ENCODE measurements at places on chromosomes 3 and 15.

DNA sequence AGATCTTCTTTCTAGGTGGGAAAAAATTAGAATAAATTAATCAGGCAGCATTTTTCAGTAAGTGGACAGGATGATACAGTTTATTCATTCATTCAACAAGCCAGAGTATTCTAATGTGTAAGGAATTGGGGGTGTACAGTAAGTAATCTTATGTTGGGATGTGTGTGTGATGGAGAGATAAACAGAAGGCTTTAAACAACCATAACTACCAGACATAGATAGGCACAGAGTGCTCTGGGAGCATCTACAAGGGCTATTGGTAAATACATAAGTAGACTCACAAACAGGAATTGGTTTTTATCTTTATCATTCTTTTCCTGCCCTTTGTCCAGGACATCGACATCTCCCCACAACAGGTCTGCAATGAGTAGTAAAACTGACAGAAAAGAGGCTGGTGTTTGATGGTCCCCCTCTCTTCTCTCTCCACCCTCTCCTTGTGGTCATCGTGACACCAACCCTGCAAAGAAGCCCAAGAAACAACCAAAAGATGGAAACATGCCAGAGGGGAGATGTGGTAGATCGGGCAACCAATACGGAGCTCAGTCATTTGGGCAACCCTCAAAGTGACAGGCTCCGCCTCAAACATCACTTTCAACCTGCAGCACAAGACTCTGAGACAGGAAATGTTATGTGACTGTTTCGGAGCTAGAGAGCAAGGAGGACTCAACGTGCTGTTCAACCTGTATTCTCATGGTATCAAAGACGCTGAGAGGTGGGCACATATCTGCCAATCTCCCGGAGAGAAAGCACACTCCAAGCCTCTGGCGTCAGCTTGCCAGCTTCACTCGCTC is 28.7 kb upstream of the B3GNT5 start:
- DNase-seq, result no peak

- no peak for DNase-seq
Measured at GRCh38 chr3:50155491-50155878, 361 bp downstream of the SEMA3F start.

- no peak for DNase-seq
Measured at GRCh38 chr15:73108676-73109075, 56.4 kb downstream of the NEO1 start.

DNA sequence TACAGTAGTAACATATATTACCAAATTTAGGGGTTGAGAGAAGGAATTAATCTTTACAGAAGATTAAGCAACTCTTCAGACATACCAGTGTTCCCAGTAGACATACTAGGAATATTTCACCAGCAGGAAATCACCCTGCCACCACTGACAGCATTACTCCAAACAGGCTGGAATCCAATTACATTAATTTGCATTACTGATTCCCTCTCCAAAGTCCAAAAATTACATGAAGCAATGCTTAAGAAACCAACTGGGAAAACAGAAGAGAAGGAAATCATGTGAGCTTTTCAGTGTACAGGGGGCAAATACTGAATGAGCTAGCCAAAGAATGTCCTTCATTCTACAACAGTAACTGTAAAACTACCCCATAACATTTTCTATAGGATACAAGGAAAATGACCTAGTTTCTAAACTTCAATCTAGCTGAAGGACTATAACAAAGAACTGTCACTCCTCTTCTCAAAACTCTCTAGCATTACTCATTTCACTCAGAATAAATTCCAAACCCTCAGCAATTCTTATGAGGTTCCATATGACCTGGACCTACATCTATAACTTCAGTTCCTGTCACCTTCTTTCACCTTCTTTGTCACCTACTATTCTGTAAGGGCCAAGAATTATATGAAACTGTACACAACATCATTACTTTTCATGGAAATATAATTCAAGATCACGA is 72.7 kb downstream of the INO80 start:
- DNase-seq, result no peak

DNA sequence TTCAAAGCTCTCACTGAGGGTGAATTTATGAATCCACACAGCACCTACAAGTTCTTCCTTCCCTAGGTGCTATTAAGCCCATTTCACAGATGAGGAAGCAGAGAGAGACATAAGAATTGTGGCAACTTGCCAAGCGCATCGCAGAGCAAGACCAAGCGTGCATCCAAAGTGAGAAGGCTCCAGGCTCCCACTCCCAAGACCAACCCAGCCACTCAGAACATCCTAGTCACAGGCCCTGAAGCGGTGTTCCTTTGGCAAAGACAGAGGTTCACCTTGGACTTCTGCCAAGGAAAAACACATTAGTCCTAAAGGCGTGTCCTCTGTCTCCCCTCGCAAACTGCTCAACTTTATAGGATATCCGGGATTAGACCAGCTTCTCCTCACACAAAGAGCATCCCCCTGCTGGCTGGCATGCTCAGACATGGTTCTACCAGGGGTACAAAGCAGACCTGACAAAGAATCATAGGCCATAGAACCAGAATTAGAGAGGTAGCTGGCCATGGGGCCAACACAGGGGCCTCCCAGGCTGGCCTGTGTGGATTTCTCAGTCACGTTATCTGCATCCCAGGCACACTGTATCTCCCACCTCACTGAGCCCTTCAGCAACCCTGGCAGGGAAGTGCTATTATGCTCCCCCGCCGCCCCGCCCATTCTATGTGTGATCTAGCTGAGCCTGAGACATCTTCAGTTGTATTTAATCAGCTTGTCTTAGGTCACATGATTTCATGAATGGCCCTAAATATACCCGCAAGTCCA is 160.2 kb downstream of the FOXP1 start:
- DNase-seq, result no peak

DNA sequence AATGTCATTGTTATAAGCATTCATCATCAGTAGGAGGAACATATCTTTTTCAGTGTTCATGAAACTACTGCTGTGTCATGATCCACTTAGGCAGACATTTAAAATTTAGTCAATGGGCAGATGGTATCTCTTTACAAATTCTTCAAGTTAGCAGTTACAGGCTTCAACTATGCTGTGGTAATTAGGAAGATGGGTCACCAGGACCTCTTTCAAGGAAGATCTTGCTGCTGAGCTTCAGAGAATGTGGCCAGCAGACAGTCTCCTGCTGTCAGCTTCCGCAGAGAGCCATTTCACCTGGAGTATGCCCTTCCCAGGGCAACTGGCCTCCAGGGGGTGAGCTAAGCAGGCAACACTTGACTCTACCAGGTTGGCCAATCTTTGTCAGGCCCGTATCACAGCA is 19.4 kb downstream of the IFT57 start:
- no peak for DNase-seq

DNA sequence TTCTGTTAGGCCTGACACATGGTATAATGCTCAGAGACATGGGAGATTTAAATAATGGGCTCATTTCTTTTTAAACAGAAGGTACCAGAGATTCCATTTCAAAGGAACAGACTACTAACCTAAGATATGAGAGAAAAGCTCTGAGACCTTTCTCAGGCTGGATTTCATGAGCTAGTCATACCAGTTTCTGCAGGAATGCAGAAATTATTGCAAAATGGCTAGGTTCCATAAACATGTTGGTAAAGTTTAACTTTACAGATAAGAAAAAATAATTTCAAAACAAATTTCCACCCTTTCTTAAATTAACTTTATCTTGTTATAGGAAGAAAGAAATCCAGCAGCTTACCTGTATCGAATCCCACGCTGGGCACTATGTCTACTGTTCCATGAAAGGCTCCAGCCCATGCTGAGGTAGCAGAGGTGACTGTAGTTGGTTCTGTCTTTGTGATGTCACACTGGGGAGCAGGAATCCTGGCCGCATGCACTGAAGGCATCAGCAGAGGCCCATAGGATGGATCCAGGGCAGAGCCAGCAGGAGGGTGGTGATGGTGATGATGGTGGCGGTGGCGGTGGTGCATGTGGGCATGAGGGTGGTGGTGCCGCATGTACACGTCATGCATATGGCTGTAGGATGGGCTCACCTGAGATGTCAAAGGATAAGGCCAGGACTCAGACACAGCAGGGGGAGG is 22.6 kb downstream of the VGLL3 start:
- DNase-seq, result no peak

DNA sequence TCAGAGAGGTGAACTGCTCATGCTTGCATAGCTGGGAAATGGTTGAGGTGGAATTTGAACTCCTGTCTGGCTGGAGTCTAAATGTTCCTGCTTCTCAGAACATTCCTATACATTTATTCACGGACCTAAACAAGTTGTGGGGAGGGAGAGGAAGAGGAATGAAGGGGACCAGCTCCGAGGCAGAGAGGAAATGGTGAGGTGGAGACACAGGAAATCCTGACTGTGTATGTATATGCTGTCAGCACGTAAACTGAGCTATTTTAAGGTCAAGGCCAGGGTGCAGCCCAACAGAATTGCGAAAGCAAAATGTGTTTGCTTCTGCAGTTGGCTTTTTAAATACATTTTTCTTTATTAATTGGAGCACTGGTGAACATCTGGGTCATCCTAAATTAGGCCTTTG is 74.1 kb upstream of the POMGNT2 start:
- no peak for DNase-seq

- DNase-seq, result no peak
Measured at GRCh38 chr15:84575493-84575892, 25.3 kb upstream of the ZSCAN2 start.

DNA sequence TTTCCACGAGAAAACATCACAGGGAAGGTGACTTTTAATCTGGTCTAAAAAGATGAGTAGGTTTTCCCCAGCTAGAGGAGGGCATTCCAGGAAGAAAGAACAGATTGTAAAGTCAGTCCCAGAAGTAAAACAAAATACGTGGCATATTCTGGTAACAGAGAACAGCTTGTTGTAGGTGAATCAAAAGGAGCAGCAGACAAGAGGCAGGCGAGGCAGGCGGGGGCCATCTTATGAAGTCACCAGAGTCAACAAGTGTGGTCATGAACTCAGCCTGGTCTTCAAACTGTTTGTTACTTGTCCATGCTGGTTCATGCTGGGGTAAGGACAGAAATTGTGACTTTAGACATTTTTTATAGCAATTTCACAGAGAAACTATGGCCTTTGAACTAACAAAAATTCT is 4.0 kb upstream of the POPDC2 start:
- no peak for DNase-seq

- no peak for DNase-seq
Measured at GRCh38 chr15:79862191-79862590, 34.6 kb downstream of the MTHFS start.

All from Panc1 (cell line).